ENCODE measurements at places on chromosomes 11 and 22. TPM values are rescaled to one million over a fixed set of nuclear protein-coding genes. Genes with fewer than 3 reads are reported as not detected.

DNA sequence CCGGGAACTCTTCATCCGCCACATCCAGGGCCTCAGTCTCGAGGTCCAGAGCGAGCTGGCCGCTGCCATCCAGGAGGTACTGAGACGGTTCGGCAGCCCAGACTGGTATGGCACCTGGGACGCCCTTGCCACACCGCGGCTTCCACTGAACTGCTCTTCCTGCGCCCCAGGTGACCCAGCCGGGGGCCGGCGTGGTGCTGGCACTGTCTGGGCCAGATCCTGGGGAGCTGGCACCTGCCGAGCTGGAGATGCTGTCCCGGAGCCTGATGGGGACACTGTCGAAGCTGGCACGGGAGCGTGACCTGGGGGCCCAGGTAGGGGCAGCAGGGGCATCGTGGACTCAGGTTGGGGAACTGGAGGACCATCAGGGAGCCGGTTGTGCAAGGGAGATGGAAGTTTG, 1.4 kb downstream of the CCDC88B start:
- DNase-seq: no peak

Gene RAB39A
- not detected for total RNA-seq

DNA sequence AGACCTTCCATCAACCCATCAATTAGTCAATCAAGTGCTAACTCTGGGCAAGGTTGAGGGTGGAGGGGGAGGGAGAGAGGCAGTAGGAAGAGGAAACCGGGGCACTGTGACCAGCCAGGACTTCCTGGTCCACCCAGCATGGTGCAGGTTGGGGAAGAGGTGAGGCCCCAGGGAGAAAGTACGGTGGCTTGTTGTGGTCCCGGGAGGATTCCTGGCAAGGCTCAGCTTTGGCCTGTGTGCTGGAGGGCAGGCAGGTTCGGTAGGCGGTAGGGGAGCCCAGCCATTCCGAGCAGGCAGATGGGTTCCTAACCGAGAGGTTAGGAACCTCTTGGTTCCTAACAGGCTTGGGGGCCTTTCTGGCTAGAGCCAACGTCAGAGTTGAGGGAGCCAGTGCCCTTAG, 10.8 kb downstream of the ST14 start:
- no peak for DNase-seq

- DNase-seq: no peak
These were observed 56.2 kb downstream of the BRD1 start for GRCh38 chr22:49771266-49772065.

DNA sequence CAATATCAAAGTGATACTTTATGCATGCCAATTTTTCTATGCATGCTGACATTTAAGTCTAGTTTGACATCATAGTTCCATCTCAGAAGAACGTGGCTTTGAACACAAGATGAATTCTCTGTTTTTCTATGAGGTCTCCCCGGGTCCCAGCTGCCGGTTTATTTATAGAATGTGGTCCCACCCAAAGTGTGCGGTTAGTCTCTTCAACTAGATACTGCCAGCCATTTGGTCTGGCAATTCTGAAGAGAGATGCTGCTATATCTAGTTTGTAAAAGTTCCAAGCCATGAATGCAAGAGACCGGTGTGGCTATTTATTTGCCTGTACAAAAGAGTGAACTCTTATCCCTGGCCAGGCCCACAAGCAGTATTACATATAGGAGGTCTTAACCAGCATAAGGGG, 9.2 kb downstream of the OR5A2 start:
- DNase-seq: no peak

GRCh38 chr11:35348898-35349687, 70.3 kb downstream of the SLC1A2 start:
- no peak for DNase-seq

DNA sequence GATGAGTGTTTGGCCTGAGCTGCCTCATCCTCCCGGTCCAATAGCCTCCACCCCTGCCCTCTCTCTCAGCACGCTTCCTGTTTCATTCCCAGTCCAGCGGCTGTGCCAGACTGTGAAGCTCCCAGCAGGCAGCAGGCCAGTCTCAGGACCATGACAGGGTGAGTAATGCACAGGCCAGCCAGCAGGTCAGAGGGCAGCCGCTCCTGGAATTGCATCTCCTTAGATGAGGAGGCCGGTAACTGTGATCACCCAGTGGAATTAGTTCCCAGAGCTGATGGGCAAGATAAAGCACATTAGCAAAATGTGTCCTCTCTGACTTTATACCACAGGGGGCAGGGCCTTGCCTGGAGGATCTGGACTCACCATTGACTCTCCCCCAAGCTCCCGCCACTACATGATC, 251.2 kb downstream of the ETS1 start:
- DNase-seq: no peak

Gene ANGPTL5
- total RNA-seq: not detected

Gene CARD18
- not detected for total RNA-seq

- no peak for DNase-seq
These were observed 35.0 kb downstream of the DKK3 start for GRCh38 chr11:11973361-11973800.

Gene TSPAN32
- not detected for total RNA-seq
